Skeletal muscle cell (primary cell): ENCODE measurements at places on chromosomes 3 and 15.

DNA sequence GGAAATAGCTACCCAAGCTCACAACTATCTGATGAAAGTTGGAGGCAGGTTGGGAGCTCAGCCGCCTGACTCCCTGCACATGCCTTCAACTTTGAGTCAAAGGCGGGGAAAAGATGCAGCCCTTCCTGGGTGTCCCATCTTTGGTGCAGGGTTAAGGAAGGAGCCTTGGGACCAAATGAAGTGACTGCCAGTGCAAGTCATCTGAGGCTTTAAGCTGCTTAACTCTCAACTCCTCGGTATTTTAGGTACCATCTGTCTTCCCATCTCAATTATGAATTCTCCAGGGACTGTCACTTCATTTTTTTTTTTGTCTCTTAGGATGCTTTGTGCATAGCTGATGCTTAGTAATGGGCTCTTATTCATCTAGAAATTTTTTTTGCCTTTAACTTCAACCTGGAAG is 408.8 kb upstream of the C2CD4B start:
- no peak for DNase-seq

DNA sequence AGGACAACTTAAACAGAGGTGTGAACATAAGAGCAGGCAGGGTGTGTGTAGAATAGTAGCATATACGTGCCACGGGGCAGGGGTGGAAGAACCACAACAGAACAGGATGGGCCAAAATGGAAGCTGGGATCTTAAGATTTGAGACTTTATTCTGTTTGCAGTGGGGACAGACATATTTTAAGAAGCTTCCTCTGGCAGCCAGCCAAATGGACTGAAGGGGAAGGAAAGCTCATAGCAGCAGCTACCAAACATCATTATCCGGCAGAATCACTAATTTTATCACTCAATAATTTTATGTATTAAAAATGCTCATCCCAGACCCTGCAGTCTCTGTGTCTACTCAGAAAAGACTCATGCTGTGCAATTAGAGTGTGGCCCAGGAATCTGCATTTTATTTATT is 130.9 kb upstream of the CTDSPL start:
- DNase-seq: no peak

- no peak for DNase-seq
Measured at GRCh38 chr15:98150084-98150483, 189.6 kb downstream of the ARRDC4 start.

- DNase-seq: no peak
Measured at GRCh38 chr3:130604806-130605205, 87.8 kb downstream of the COL6A6 start.

DNA sequence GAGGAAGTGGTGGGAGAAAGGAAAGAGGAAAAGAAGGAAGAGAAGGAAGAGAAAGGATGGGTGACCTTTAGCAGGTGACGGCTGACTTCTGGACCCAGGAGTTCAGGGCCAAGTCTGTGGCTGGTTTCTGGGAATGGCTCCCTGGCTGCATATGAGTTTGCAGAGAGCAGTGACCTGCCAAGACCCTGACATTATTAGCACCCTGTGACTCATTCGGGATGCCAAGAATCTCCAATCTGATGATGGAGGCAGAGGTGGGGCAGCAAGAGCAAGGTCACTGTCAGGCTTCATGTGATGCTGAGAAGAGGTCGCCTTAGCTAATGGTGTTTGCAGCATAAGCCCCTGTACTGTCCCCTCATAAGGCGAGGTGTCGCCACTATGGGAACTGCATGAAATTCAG is 42.6 kb downstream of the MYZAP start:
- no peak for DNase-seq

GRCh38 chr15:75347222-75348033 is 589 bp downstream of the NEIL1 start:
- DNase-seq: no peak

GRCh38 chr15:78419367-78419766 is 18.6 kb upstream of the IREB2 start:
- no peak for DNase-seq

- DNase-seq: no peak
Measured at GRCh38 chr15:100201376-100202280, 140.1 kb downstream of the ADAMTS17 start.

DNA sequence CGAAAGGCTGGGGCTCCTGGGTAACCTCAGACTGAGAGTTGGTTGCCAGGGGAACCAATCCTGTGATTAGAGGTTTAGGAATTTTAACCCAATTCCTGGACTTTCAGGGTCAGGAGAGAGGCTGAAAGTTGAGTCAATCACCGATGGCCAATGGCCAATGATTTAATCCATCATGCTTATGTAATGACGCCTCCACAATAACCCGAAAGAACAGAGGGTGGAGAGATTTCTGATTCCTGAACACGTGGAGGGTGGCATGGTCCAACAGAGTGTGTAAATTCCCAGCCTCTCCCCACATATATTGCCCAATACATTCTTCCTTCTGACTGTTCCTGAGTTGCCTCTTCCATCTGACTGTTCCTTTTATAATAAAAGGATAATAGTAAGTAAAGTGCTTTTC is 137.2 kb upstream of the CBLB start:
- peak; percentile 91 for DNase-seq

DNA sequence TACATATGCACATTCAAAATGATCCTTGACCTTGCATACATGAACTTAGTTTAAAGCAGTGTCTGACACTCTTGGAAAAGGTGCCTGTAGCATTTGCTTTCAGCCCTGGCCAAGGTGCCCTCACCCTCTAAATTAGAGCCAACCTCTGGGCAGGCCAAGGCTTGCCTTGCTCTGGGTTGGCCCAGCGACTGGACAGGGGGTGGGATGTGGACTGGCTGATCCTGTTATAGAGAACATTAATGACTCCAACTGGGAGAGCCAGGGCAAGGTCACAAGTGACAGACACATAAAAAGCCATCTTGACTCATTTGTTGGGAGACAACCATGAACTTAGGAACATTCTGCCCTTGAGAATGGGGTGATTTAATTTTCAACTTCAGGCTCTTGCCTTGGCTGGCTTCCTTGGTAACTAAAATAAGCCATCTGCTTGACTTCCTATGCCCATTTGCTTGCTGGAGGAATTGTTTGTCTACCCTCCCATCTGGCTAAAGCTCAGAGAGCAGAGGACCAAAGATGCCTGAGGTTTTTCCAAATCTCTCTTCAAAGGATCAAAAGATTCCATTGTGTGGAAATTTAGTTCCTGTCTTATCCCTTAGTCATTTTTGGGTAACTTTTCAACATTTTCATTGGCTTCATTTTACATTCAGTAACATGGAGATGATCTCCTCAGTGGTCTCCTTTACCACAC is 403.7 kb downstream of the SOX2 start:
- DNase-seq: no peak

GRCh38 chr15:39944726-39945125 is 10.8 kb downstream of the EIF2AK4 start:
- no peak for DNase-seq

DNA sequence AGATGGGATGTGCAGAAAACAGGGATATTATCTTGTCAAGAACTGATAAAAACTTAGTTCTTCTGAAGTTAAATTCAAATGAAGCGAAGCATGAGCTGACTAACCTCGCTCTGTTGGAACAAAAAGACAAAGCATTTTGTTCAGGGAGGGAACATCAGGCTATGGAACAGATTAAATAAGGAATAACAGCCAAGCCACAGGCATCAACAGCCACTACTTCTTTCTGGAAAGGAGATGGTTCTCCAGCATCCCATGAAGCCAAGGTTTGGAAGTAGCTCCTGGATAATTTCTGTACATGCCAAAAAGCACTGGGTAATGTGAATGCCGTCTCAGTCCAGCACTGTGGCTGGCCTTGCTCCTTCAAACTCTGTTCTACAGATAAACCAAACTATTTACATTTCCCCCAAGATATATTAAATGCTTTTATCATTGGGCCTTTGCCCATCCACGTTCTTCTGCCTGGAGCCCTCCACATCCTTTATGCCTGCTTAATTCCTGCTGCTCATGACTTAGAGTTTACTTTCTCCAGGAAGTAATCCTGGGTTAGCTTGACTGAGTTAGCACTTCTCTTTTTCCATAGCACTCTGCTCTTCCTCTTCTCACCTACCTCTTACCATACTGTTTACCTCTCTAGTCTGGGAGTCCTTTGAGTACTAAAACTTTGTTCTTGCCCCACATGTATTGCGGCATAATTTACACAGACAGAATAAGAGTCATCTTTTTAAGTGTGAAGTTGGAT is 232.0 kb downstream of the CLSTN2 start:
- no peak for DNase-seq

GRCh38 chr3:112463250-112463649 is 36.0 kb downstream of the BTLA start:
- no peak for DNase-seq

DNA sequence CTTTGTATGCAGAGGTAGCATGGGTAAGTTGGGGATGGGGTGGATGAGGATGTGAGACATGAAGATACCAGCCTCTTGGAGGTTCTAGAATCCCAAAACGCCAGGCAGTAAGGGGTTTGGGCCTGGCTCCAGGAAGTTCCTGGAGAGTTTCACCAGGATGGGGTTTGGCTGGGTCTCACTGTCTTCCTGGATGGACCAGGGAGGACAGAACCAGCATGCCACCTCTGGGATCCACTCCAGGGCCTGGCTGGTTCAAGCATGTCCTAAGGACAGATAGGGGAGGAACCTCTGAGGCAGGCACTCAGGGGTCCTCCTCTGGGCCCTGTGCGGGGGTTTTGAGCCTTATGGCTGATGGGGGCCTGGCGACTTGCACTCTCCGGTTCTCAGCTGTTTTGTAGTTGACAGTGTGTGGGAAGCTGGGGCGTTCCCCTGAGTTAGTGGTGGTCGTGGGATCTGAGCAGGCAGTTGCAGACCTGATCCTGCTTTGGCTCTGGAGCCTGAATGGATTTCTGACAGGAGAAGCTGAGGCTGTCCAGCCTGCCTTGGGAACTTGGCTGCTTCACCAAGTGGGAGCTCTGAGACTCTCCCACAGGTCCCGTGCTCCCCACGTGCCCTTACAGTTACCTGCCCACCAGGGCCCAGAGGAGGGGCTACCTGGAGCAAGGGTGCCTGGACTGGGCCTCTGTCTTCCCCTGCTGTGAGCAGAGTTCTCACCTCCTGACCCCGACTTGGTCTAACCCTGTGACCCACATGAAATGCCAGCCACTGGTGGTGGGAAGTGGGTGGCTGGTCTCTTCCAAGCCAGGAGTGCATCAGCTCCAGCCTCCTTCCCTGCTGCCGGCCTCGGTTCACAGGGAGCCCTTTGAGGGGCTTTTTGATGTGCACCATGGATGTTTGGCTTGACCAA is 128.4 kb downstream of the EEFSEC start:
- no peak for DNase-seq

GRCh38 chr3:149957361-149958125 is 13.2 kb downstream of the PFN2 start:
- no peak for DNase-seq

DNA sequence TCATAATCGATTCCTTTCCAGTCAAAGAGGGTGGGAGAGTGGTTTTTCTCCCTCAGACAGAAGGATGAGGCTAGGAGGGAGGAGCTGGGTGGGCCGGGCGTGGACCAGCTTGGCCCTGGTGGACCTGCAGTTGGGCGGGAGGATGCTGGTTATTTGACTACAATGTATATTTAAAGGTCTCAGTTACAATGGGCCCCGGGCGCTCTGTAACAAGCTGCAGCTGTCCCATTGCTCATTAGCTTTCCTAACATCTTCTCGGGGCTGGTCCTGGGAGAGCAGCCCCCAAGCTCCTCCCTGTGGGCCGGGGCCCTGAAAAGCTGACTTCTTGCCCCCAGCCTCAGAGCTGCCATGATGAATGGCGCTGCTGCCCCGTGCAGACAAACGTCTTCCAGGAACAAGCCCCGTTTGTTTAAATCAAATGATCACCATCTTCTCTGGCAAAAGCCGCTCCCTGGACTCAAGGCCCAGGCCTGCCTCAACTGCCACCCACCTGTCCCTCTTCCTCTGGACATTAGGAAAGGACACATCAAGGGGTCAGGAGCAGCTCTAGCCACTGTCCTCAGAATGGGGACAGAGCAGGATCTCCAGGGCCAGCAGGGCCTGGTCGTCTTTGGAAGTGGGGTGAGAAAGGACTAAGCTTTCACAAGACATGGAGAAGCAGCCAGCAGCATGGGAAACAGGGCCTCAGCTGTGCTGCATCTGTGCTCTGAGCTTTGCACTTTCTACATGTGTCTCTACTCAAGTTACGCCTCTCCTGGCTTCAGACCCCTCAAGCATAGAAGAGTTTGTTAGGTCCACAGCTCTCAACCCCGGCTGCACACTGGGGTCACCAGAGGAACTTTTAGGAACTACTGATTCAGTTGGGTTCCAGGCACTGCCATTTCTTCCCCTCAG is 38.6 kb downstream of the MAGEF1 start:
- DNase-seq: no peak

GRCh38 chr3:105353485-105354161 is 13.1 kb upstream of the ALCAM start:
- DNase-seq: no peak

- no peak for DNase-seq
Measured at GRCh38 chr3:71039332-71039731, 544.2 kb downstream of the FOXP1 start.

DNA sequence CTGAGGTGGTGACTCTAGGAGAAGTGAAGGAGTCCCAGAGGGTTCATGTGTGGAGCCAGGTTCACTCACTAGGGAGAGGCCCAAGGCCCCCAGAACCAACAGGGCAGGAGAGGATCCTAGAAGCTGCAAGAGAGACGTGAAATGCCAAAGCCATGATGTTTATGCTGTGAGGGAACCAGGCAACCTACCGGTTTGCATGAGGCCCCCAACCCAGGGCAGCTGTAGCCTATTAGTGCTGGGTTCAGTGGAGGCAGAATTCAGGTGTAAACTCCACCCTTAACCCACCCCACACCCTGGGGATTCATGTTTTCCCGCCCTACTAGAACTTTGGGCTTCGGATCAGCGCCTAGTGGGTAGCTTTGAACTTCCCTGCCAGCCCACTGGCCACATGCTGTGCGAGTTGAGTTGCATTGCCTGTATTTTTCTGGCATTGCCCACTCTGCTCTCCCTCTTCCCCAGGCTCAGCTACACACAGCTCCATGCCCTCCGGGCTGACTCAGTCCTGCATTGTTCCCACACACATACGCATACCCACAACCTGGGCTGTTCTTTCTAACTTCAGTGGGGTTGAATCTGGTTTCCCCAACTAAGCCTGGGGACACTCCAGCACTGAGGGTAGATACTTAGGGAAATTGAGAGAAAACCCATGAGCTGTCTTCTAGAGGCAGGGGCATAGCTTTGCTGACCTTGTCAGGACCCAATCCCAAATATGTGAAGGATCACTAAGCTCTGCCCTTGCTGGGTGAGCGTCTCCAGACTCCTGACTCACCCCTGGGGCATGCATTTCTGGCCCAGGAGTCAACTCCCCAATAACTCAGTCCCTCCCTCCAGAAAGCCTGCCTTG is 2.0 kb upstream of the ZBTB47 start:
- no peak for DNase-seq

GRCh38 chr15:58472821-58473581 is 41.2 kb downstream of the LIPC start:
- no peak for DNase-seq

DNA sequence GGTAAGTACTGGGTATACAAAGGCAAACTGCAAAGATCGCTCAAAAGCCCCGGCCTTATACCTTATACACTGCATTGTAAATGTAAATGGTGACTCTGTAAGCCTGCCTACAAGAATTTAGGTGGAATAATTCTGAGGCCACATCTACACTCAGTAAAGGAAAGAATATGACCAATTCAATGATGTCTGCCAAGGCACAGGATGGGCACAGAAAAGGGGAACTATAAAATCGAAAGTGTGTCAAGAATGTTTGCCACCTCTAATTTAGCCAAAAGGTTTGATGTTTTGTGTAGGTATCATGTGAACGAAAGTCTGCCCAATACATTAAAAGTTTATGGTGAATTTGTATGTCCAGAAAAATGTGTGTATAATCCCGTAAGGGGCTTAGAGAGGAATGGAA is 96.1 kb downstream of the FOXP1 start:
- no peak for DNase-seq
